Esophagus squamous epithelium (tissue), 5 donors: ENCODE measurements at places on chromosomes 12 and 14.

DNA sequence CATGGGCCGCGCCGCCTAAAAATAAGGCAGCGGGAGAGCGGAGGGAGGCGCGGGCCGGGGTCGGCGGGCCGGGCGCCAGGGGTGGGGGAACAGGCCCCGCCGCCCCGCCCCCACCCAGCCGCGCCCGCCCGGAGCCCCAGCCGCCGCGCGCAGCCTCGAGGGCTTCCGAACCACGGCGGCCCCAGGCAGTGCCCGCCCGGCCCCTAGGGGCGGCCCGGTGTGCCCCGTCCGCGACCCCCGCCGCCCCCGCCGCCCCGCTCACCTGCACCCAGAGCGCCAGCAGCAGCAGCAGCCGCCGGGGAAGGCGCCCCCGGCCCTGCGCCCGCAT lies 519 bp downstream of the JAG2 start:
- no peak for DNase-seq

- DNase-seq, result no peak
These were observed 289.9 kb upstream of the CAND1 start for GRCh38 chr12:66979251-66979650.

- no peak for DNase-seq
These were observed 1.5 kb downstream of the CAPRIN2 start for GRCh38 chr12:30753233-30753632.

DNA sequence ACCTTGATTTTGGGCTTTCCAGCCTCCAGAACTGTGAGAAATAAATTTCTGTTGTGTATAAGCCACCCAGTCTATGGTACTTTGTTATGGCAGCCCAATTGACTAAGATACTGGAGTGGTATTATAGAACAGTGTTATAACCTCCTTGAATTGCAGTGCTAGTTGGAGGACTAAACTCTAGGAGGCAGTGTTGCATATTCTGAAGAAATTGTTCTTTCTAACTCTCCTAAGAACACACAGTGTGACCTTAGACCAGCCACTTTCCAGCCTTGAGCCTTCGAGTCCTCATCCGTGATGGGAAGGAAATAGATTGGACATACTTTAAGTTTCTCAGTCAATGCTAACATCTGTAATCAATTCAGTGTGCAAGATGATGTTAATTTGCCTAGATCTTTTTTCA lies 22.4 kb upstream of the LRRC10 start:
- no peak for DNase-seq

DNA sequence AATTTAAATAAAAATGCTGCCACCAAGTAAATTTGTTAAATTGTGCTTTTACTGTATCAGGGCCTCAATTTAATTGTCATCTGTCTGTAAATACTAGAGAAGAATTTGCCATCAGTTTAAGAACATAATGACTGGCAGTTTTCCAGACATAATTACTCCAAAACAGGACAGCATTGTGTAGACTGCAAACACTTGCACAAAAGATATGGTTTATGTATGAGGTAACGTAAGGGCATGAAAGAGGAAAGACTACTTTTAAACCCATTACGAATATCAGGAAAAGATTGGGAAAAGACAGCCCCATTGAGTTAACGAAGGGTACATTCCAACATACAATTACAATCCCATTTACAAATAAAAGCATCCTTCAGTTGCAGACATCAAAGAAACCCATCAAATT lies 59.8 kb upstream of the KRR1 start:
- DNase-seq, result no peak

- no peak for DNase-seq
These were observed 135.6 kb upstream of the PRMT8 start for GRCh38 chr12:3355378-3355900.

GRCh38 chr14:89688507-89689211 lies 265.9 kb downstream of the EFCAB11 start:
- DNase-seq, result no peak

GRCh38 chr14:92493492-92493891 lies 20.1 kb upstream of the RIN3 start:
- DNase-seq, result no peak

DNA sequence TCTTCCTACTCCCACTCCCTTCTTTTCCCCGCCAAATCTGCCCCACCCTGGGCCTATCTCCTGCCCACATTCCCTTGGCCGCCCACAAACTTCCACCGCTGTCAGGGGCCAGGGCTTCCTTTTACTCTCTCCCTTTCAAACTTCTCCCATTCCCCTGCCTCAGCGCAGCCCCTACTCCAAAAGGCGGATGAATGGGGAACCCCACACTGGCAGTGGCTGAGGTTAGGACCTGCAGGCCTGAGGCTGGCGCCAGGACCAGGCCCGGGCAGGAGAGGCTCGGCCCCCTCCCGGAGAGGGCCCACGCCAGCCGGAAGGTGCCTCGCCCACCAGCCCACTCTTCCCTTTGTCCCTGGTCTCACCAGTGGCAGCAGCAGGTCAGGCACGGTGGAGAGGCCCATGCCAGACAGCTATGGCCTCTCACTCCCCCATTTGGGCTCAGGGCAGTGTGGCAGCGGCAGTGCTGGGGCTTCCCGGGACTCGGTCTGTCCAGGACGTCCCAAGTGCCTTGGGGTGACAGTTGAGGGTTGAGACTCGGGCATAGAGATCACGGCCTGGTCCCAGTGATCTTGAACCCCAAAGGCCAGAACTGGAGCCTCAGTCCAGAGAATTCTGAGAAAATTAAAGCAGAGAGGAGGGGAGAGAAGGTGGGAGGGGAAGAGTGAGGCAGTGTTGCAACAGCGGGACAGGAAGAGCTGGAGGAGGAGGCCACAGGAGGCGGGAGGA lies at the start of gene TNFRSF1A:
Gene TNFRSF1A (minus strand): TSS at position 660 of the 723 bp plus-strand sequence. CDS start 262 bp downstream, at position 398.
- no peak for DNase-seq

- DNase-seq, result no peak
These were observed 420 bp upstream of the OTUB2 start for GRCh38 chr14:94025720-94026119.

GRCh38 chr14:65210118-65210821 lies 108.0 kb upstream of the MAX start:
- DNase-seq, result no peak

GRCh38 chr14:85487215-85487614 lies 42.7 kb upstream of the FLRT2 start:
- no peak for DNase-seq

- DNase-seq, result no peak
These were observed 88.8 kb downstream of the FUT8 start for GRCh38 chr14:65501328-65501727.

DNA sequence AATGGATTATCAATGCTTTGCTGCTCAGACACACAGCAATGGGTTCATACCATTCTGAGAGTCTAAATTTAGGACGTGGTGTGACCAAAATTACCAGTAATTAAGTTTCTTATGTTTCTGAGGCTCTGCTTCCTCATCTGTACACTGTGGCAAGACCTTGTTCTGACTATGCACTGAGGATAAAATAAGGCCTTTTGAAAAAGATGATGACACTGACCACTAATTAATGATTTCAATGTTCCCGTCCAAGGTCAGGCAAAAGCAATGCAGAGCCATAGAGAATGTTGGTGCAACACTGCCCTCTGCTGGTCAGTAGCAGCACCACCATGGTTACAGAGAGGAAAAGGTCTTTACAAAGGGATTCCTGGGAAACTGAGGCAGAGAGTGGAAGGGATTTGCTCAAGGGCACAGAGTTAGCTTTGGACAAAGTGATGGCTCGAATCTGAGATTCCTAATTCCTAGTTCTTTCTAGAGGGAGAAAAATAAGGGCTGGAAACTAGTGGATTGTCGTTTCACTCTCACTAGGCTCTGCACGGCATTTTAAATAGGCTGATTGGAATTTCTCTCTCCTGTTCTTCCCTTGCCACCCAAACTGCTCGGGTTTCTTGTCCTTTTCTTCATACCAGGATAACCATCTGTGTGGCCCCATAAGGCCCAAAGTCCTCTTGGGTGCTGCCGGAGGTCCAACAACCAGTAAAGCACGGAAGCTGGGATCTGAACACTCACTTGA lies 22.3 kb upstream of the P2RX7 start:
- no peak for DNase-seq

DNA sequence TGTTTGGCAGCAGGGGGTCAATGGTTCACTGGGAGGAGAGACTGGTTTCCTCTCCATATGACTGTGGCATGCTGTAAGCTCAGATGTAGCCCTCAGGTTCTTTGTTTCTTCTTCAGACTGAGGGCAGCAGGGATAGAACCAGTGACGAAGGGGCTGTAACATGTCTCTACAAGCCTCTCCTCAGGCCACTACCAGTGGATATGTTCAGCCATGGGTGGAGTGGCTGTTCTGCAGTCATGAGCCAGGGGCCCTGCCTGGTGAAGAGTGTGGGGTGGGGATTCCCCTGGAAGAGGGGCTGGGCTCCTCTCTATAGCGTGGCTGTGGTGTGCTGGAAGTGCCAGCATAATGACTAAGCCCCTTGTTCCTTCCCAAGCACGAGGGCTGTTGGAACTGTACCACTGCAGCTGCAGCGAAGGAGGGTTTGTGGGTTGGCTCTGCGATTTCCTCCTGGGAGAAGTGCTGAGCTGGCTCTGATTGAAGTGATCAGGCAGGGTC lies 55.8 kb downstream of the CMAS start:
- no peak for DNase-seq

DNA sequence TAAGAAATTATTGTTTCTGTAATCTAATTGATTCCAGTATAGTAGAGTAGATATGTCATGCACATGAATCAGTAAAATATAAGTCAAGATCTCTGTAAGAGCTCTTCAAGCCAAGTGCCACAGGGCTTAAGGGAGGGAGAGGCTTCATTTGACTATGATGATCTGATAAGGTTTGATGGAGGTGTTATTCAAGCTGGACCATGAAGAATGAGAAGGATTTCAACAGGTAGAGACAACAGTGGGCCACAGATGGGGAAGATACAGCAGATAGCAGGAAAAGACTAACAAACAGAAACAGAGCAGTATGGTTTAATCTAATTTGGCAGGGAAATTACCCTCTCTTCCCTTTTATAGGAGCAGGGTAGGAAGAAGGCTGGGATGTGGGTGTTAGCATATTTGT lies 40.6 kb upstream of the FKBP4 start:
- DNase-seq, result no peak

GRCh38 chr12:19908830-19909229 lies 459.5 kb upstream of the PDE3A start:
- no peak for DNase-seq

DNA sequence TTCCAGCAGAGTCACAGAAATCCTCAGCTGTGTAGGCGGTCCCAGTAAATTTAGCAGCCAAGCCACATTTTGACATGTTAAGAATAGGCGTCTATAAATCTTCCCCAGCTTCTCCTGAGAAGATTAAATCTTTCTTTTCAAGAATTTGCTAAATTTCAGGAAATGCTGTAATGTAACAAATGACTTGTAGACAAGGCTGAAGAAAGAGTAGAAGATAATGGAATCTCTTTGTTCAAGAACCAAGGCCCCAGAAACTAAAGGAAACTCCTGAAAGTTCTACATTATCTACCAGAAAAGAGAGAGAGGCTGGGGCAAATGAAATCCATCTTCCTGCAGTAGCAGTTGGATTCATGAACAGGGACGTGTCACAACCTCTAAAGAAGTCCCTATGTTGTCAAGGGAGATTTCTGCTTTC lies 760.3 kb downstream of the NOVA1 start:
- no peak for DNase-seq

GRCh38 chr14:75023108-75023507 lies 20.4 kb downstream of the EIF2B2 start:
- no peak for DNase-seq

- no peak for DNase-seq
These were observed 20.5 kb upstream of the SLC5A8 start for GRCh38 chr12:101230547-101230946.

GRCh38 chr12:51217133-51217967 lies 512 bp downstream of the POU6F1 start:
- no peak for DNase-seq

DNA sequence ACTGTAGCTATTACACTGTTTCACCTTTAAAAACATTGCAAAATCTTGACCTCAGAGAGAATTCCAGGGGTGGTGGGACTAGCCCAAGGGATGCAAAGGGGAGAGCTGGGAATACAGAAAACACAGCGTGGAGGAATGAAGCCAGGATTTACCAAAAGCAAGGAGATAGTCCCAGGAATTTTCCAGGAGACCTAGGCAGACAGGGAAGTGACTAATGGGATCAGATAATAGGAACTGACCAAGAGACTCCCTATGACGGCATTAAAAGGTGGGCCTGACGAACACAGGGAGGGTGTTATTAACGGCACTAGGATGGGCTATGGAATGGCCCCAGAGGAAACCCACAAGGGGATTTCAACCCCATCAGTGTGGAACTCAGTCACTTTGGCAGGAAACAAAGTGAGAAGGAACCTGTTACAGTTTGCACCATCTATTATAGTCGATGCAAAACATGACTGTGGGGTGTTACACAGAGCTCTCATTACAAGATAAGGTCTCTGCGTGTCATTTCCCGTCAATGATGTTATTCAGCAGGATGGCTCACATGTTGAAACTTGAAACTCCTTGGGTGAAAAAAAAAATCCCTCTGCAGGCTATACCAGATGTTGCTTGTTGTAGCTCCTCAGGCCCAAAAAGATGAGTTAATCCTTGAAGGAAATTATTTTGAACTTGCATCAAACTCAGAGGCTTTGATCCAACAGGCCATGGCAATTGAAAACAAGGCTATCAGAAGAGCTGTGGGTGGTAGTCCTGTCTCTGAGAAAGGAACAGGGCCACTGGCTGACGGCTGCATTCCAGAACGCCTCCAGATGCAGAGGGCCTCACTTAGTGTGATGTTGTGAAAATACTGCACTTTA lies 58.7 kb downstream of the DRAM1 start:
- DNase-seq, result no peak

- no peak for DNase-seq
These were observed 23.9 kb downstream of the SERPINA10 start for GRCh38 chr14:94269156-94269555.

GRCh38 chr14:70067810-70068209 lies 120.9 kb downstream of the SLC8A3 start:
- DNase-seq, result no peak

DNA sequence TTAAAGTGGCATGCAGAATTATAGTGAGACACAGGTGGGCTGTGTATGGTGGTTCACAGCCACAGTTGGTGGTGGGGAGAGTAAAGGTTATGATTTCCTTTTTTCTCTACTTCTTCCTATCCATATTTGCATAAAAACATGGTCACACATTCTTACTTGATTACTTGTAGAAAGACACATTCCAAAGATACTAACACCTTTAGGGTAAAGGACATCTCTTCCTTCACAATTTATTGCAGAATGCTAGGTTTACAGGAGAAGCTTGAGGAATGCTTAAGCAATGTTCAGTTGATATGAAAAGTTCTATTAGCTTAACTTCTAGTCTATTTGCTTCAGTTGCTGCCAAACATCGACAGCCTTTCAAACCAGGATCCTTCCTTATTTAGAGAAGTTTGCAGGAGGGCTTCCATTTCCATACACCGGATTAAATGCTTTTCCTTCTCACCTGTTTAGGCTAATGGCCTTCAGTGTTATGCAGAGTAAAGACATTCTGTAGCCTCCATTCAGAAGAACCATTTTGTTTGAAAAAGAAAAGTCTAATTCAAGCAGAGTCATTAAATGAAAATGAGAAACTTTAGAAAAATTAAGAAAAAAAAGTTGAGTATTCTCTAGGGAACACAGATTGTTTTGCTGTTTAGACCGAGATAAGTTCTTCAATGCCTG lies 2.6 kb upstream of the PHC1 start:
- no peak for DNase-seq

GRCh38 chr12:46963977-46964971 lies 115.1 kb upstream of the PCED1B start:
- DNase-seq, result no peak
